Mucosa of descending colon (tissue), 3 donors: ENCODE measurements at places on chromosomes 4 and X. TPM values are rescaled to one million over a fixed set of nuclear protein-coding genes. Genes with fewer than 3 reads are reported as not detected.
A peak's percentile ranks its signal among the peaks of the same experiment; 100 is the strongest.

- peak; percentile 65 for DNase-seq
Observed at GRCh38 chr4:10013722-10014121, 7.6 kb downstream of the SLC2A9 start.

GRCh38 chr4:10622728-10623127, 61.8 kb downstream of the CLNK start:
- no peak for DNase-seq

DNA sequence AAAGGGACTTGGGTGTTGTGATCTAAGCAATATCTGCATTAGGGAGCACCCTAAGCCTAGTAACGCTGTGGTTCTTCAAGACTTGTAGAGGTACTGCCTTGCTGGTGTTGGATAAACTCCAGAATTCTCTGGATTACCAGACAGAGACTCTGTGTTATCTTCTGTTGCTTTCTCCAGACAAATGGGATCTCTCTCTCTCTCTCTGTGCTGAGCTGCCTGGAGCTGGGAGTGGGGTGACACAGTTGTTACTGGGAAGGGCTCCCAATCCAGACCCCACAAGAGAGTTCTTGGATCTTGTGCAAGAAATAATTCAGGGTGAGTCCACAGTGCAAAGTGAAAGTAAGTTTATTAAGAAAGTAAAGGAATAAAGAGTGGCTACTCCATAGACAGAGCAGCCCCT, 48.8 kb downstream of the MCUB start:
- no peak for DNase-seq

- DNase-seq = no peak
Observed at GRCh38 chrX:126994032-126994600, 174.6 kb downstream of the PRR32 start.

DNA sequence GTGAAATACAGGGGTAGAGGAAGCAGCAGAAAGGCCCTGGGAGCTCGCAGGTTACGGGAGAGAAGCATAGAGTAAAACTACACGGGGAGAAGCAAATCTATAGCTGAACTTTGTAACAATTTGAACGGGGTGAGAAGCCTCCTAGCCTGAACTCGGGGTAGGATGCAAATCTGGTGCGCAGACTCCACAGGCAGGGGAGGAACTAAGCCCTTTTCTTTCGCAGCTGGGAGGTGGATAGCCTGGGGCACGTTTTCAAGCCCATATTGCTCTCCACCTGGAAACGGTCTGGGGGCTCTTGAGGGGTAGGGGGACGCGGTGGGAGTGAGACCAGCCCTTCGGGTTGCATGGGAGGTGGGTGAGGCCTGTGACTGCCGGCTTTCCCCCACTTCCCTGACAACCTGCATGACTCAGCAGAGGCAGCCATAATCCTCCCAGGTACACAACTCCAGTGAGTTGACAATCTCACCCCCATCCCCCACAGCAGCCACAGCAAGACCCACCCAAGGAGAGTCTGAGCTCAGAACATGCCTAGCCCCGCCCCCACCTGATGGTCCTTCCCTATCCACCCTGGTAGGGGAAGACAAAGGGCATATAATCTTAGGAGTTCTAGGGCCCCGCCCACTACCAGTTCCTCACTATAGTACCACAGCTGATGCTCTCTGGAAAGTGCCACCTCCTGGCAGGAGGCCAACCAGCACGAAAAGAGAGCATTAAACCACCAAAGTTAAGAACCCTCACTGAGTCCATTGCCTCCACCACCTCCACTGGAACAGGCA, 29.9 kb downstream of the SOWAHB start:
- DNase-seq = peak; percentile 93

WDR44 gene
- total RNA-seq = 10.7 TPM

FAM47E gene
- 6.1 TPM for total RNA-seq

TKTL2 gene
- 0.12 TPM for total RNA-seq

GC gene
- total RNA-seq = not detected
